ENCODE measurements at places on chromosomes 4 and X.

DNA sequence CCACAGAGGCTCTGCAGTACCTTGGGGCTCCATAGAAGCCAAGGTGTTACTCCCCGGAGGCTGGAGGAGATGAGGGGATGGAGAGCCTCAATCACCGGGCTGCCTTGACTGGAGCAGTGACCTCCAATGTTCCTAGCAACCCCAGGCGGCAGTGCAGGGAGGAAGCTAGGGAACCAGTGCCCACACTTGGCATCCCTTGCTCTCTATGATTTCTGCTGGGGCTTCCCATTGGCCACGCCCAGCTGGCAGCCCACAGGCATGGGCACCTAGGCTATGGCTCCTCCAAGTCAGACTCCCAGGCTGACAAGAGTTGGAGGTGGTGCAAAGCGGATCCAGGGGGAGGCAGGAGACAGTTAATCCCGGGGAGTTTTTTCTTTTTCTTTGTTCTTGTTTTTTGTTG, 229.7 kb downstream of the EVC2 start:
- DNase-seq: no peak

DNA sequence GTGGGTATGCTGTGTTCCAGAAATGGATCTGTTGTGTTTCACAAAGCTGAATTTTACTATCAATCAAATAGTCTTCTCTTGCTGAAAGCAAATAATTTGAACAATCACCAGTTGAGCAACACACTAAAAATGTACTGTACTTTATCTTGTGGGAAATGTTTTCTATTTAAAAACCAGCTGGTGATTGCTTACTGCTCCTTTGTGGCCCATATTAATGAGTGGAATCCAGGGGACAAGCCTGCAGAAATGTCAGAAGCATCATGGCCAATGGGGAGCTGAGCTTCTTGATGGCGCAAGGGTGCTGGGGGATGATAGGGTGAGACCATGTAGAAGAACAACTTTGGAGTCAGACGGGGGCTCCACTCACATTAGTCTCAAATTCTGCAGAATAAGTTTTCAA, 346.2 kb downstream of the ARHGAP10 start:
- DNase-seq: no peak

GRCh38 chrX:129732857-129733256, 5.9 kb upstream of the XPNPEP2 start:
- DNase-seq: no peak

DNA sequence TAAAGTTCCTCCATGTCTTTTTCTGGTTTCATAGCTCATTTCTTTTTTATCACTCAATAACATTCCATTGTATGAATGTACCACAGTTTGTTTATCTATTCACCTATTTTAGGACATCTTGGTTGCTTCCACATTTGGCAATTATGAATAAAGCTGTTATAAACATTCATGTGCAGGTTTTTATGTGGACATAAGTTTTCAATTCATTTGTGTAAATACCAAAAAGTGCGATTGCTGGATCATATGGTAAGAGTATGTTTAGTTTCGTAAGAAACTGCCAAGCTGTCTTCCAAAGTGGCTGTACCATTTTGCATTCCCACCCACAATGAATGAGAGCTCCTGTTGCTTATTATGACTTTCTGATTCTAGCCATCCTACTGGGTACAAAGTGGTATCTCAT, 36.3 kb upstream of the ZFX start:
- DNase-seq: no peak

GRCh38 chr4:140637836-140638235, 69.1 kb upstream of the UCP1 start:
- peak; percentile 22 for DNase-seq

DNA sequence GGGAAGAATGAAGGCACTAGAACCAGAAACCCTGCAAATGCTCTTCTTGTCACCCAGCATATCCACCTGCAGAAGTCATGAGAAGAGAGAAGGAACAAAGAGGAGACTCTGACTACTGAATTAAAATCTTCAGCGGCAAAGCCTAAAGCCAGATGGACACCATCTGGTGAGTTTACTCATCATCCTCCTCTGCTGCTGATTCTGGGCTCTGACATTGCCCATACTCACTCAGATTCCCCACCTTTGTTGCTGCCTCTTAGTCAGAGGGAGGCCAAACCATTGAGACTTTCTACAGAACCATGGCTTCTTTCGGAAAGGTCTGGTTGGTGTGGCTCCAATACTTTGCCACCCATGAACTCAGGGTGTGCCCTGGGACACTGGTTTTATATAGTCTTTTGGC, 181.7 kb downstream of the AR start:
- DNase-seq: no peak

DNA sequence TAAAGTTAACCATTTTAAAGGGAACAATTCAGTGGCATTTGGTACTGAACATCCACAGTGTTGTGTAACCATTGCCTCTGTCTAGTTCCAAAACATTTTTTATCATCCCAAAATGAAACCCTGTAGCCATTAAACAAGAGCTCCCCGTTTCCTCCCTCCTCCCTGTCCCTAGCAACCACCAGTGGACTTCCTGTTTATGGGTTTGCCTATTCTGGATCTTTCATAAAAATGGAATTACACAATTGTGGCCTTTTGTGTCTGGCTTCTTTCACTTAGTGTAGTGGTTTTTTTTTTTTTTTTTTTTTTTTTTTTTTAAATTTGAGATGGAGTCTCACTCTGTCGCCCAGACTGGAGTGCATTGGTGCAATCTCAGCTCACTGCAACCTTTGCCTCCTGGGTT, 11.6 kb downstream of the RBMX2 start:
- no peak for DNase-seq

DNA sequence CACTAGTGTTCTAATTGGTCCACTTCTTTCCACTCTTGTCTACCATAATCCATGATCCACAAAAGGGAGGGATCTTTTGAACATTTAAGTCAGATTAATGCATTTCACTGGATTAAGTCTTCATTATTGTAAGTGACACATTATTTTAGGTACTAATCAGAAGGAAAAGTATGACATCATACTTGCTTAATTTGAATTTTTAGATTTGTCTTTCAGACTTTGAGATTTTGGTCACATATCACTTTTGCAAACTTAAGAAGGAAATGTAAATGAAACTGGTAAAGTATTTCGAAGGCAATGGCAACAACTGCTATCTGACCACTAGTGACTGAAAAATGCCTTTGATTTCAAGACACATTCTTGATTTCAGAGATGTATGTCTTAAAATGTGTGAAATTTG, 5.2 kb downstream of the MMRN1 start:
- no peak for DNase-seq

- DNase-seq: peak; percentile 59
These were observed 26.1 kb downstream of the RBM46 start for GRCh38 chr4:154807042-154807630.

GRCh38 chr4:752196-752861, 46.7 kb downstream of the PCGF3 start:
- DNase-seq: no peak

DNA sequence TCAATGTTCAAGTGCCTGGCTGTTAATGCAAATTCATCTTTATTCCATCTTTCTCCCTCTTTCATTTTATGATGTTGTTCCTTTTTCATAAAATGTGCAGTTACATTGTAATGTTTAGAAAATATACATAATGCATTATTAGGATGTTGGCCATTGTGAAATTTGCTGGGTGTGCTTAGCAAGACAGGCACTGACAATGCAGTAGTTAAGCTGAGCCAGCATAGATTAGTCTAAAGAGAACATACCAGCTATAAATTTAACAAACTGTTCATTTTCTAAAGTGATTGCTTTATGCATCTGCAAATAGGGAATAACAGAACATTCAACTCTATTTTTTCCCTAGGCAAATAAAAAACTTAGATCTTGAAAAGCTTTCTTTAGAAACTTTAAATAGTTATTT, 436.0 kb downstream of the IL1RAPL1 start:
- DNase-seq: no peak

GRCh38 chr4:30744957-30745640, 24.9 kb downstream of the PCDH7 start:
- peak; percentile 51 for DNase-seq

GRCh38 chrX:68286076-68286475, 147.2 kb downstream of the OPHN1 start:
- no peak for DNase-seq

- DNase-seq: no peak
These were observed 203.2 kb upstream of the F9 start for GRCh38 chrX:139327355-139327754.

DNA sequence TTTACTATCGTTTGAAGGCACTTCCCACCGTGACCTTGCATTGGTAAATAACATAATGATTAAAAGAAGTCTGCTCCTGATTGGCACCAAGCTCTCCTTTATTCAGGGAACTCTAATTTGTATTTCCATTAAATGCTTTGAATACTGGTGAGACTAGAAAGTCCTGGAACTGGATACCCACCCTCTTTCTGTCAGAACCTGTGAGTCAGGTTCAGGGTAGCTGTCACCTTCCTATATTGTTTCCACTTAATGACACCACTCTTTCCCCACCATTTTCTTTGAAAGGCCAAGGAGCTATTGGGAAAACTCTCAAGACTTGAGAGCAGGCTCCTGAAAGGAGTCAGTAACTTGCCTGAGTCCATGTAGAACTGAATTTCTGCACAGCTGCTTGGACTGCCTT, 55.9 kb upstream of the RASSF6 start:
- no peak for DNase-seq

- DNase-seq: no peak
These were observed 252.4 kb upstream of the RPS6KA3 start for GRCh38 chrX:20519146-20519545.

- DNase-seq: no peak
These were observed 12.0 kb upstream of the LRAT start for GRCh38 chr4:154731756-154732155.

GRCh38 chr4:171025343-171025742, 787.9 kb upstream of the GALNTL6 start:
- DNase-seq: no peak

DNA sequence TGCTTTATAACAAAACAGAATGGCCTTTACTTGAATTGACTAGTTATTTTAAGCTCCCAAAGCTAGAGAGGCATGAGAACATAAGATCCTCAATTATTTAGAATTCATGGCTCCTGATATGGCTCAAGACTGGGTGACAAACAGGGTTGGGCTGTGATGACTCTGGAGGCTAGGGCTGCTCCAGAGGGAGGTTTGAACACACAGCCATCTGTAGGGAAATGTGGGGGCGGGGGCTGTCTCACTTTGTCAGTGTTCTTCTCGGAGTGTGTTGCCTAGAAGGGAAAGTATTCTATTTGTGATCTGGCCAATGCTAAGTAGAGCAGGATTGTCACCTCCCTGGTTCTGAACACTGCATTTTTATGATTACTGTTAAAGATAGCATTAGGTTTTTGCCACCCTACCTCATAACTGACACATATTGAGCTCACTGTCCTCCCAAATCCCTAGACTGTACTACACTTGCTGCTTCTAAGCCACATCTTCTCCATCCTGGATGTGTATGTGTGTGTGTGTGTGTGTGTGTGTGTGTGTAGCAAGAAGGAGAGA, 45.9 kb downstream of the VSIG4 start:
- no peak for DNase-seq

GRCh38 chrX:1601051-1601767, 9.8 kb downstream of the AKAP17A start:
- DNase-seq: no peak

DNA sequence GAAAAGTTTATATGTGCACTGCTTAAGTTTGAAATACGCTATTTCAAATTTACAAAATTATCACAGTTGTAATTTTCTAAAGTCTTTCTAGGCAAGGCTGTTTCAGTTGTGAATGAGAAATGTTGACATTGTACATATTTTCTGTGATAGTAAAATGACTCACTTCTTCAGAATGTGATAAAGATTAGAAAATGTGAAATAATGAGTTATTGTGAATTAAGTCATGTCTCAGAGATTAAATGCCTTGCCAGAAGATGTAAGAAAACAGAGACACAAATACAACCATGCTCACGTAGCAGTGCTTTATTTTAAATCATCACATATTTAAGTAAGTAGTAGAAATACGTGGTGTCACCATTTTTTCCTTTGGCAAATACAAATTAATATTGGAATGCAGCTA, 768 bp downstream of the CLCN4 start:
- DNase-seq: peak; percentile 49

GRCh38 chr4:82777857-82778525, 20.6 kb downstream of the SCD5 start:
- DNase-seq: no peak

- peak; percentile 59 for DNase-seq
These were observed 35.6 kb downstream of the ARSJ start for GRCh38 chr4:113943863-113944262.

DNA sequence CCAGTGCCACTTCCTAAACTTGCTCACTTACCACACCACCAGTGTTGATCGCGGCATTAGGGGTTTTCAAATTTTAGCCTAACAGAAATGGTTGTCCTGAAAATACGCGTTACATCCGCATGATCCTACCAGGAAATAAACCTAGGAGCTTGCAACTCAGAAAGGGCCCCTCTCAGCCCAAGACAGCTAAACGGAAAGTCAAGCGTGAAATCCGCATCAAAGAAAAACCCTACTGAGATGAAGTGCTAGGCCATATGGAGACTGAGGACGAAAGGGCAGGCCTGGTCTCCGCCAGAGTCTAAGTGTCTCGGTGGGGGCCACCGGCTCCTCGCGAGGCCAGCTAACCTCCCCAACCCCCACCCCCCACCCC, 626 bp downstream of the YTHDC1 start:
- peak; percentile 34 for DNase-seq

DNA sequence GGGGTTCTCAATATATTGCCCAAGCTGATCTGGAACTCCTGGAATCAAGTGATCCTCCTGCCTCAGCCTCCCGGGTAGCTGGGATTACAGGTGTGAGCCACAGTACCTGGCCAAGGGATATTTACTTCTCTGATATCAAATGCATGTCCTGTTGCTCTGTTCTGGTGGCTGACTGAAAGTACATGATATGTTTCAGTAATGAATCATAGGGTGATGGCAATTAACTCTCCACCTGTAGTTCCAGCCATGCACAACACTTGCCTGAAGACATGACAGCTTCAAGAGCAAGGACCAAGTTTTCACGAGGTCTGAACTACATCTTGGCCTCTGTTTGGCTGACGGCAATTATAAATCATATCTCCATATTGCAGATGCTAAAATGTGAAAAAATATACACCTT, 9.1 kb downstream of the ZCCHC4 start:
- DNase-seq: no peak

DNA sequence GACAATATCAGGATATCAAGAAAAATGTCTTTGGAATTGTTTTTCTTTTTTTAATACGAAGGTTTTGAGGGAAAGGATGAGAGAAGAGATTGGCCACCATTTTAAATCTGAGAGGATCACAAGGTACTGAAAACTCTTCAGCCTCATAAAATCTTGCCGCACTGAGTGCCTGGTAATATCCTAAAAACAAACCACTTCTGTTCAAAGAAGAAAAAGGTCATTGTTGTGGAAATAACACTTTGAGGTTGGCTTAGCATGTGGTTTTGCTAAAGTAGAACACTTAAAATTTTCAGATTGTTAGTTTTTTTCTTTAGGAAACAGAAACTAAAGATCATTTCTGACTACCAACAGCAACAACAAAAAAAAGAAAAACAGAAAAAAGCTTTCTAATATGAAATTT, 1.0 kb upstream of the CLDN22 start:
- DNase-seq: no peak

DNA sequence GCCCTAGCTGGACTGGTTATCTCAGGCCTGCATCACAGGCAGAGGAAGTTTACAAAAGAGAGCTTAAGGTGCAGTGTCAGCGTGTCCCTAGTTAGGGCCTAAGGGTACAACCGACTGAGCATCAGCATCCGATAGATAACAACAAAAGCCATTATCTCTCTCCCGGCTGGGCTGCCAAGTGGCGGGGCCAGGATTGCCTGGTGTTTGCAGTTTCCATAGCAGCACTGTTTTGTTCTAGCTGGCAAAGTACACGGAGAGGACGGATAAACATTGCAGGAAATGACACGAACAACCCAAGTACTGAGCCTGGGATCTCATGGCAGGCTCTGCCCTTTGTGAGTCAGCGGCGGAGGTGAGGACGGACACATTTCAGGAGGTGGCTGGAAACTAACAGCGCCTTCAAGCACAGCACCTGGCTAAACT, 104.7 kb upstream of the NOCT start:
- DNase-seq: peak; percentile 13
